Subcutaneous preadipocyte (primary cell): ENCODE measurements at places on chromosomes 3 and 15. TPM values are rescaled to one million over a fixed set of nuclear protein-coding genes. Genes with fewer than 3 reads are reported as not detected.

The SCN11A gene
- under 0.01 TPM in 1 of 2 replicates, not detected in the other for total RNA-seq

The NOX5 gene
- total RNA-seq, result 0.20 and 0.37 TPM in 2 replicates

The ISLR2 gene
- total RNA-seq, result not detected in 2 replicates

The ETFA gene
- total RNA-seq, result 110 and 111 TPM in 2 replicates

The UBE2E2 gene
- 46.3 and 53.0 TPM in 2 replicates for total RNA-seq

The PDZRN3 gene
- 33.8 and 43.8 TPM in 2 replicates for total RNA-seq

The SLC15A2 gene
- under 0.01 TPM in 1 of 2 replicates, not detected in the other for total RNA-seq

The BUB1B gene
- total RNA-seq, result 18.4 and 40.1 TPM in 2 replicates

The REC114 gene
- not detected in 2 replicates for total RNA-seq

The MAGI1 gene
- total RNA-seq, result 5.5 and 9.2 TPM in 2 replicates

The DAPK2 gene
- 0.98 and 7.0 TPM in 2 replicates for total RNA-seq

The DPPA2 gene
- not detected in 2 replicates for total RNA-seq

The KLHL6 gene
- not detected in 2 replicates for total RNA-seq

The HERC2 gene
- total RNA-seq, result 37.1 and 47.7 TPM in 2 replicates

The TMCC1 gene
- 13.6 and 14.1 TPM in 2 replicates for total RNA-seq

The ZPLD1 gene
- not detected in 2 replicates for total RNA-seq

The TJP1 gene
- 37.1 and 67.6 TPM in 2 replicates for total RNA-seq

The NT5DC2 gene
- 44.5 and 52.8 TPM in 2 replicates for total RNA-seq

The GOLGA6B gene
- not detected in 2 replicates for total RNA-seq

The GNAT1 gene
- total RNA-seq, result not detected in 2 replicates

The RNF123 gene
- total RNA-seq, result 25.0 and 35.8 TPM in 2 replicates

The ROPN1B gene
- total RNA-seq, result not detected in 2 replicates

The PP2D1 gene
- total RNA-seq, result not detected in 2 replicates

The PDCD10 gene
- 46.3 and 47.1 TPM in 2 replicates for total RNA-seq

The IL16 gene
- total RNA-seq, result 1.6 and 4.0 TPM in 2 replicates

The CNTN3 gene
- total RNA-seq, result 0.78 and 2.2 TPM in 2 replicates

The RASGRP1 gene
- total RNA-seq, result not detected in 2 replicates

The TTC21A gene
- total RNA-seq, result 3.3 and 4.5 TPM in 2 replicates

The PLSCR2 gene
- total RNA-seq, result not detected in 2 replicates
